Effector memory CD4-positive, alpha-beta T cell (primary cell): ENCODE measurements at places on chromosomes 4 and X.
A peak's percentile ranks its signal among the peaks of the same experiment; 100 is the strongest.

- no peak overlapping the region for H3K4me3 ChIP-seq
- DNase-seq, result no peak
- H3K36me3 ChIP-seq, result no peaks in the 10 kb centered on the region
- H3K27me3 ChIP-seq, result no peaks in the 10 kb centered on the region
- H3K4me1 ChIP-seq, result no peaks in the 10 kb centered on the region
Measured at GRCh38 chrX:10050481-10050880, 83.3 kb downstream of the CLDN34 start.

DNA sequence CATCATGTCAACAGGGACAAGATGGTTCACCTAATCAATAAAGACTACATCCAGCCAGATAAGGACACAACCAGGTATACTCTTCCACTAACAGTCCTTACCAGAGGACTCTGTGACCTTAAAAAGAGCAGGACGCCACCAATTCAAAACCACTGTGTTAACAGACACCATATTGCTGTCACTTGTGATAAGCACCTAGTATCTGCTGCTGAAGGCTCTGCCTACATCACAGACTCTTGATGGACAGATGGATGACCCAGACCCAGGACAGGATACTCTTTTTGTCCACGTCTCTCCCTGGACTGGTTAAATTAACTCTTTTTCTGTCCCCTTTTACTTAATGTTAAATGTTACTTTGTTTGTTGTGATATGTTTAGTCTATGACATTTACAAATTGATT lies 586.2 kb upstream of the AGA start:
- DNase-seq, result no peak
- H3K4me3 ChIP-seq, result no peak overlapping the region
- no peaks in the 10 kb centered on the region for H3K36me3 ChIP-seq

DNA sequence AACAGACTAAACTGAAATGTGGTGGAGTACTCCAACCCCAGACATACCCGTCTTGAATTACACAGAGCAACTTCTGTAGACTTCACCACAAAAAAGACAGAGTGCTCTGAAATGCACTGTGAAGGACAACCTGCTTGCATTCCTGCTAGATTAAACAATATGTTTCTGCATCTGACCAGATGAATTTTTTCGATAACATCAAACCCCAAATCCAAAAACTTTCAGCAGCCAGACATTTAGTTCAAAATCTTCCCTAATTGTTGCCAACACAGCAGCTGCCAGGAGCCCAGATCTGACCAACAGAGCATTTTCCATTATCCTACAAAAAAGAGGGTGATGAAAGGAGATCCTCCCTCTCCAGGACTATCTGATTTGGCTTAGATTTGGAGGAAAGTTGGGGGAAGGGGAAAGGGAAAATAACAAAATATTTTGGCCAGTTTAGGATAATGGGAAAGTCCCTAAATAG lies 356.5 kb downstream of the PDGFC start:
- no peak for DNase-seq
- H3K27me3 ChIP-seq, result no peaks in the 10 kb centered on the region
- H3K4me3 ChIP-seq, result no peak overlapping the region
- no peaks in the 10 kb centered on the region for H3K36me3 ChIP-seq

DNA sequence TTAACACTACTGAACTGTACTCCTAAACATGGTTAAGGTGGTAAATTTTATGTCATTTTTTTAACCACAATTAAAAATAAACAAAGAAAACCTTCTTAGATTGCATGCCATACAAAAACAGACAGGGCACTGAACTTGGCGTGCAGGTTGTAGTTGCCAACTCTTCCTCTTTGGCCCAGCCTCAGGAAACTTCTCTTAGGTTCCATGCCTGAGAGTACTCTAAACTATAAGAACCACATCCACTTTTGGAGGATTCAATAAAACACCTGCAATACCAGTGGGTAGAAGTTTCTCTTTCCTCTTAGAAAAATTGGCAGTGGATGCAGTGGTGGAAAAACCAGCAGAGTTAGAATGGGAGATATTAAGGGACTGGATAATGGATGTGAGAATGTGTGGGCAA lies 103.4 kb downstream of the LUZP4 start:
- H3K4me3 ChIP-seq, result no peak overlapping the region
- DNase-seq, result no peak
- no peaks in the 10 kb centered on the region for H3K36me3 ChIP-seq
- no peaks in the 10 kb centered on the region for H3K27me3 ChIP-seq

DNA sequence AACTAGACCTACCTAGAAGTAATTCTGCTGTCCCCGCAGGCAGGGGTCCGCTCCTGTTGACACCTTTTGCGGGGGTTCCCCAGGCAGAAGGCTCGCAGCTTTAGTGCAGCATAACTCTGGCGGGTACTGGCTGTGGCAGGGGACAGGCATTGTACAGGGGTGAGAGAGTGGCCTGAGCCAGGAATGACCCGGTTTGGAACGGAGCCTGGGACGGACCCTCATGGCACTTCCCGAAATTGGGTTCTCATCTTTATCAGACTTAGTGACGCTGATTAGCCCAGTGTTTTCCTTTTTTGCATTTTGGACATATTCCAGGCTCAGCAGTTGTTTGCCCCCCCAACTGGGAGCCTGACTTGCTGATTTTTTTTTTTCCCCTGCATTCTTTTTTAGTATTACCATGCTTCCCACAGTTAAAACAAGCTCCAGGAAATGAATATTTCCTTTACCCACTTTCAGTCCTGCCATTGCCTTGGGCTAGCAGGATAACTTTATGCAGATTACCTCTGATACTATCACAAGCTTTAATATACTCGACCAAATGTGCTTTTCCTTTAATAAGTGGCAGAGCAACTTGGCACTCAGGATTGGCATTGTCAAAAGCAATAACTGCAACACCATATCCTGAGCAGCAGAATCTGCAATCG lies 55.8 kb upstream of the WDR1 start:
- DNase-seq, result no peak
- no peak overlapping the region for H3K27ac ChIP-seq
- H3K4me3 ChIP-seq, result no peak overlapping the region
- H3K4me1 ChIP-seq, result no peaks in the 10 kb centered on the region
- H3K27me3 ChIP-seq, result no peaks in the 10 kb centered on the region

DNA sequence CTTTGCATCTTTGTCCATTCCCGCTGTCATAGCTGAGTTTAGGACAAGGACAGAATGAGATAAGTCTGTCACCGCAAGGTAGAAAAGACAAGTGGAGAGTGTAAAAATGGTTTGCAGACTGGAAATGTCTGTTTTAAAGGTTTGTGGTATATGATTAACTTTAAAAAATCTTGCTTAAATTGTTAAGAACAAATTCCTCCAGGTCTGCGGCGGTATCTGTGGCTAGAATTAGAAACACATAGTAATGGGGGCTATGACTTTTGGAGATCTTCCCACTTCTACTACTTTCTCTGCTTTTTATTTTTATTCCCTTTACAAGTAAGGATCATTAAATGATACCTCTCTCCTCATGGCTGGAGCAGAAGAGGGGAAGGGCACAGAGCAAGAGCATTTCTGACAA lies 92.2 kb downstream of the MID1IP1 start:
- no peak for DNase-seq
- H3K27me3 ChIP-seq, result no peaks in the 10 kb centered on the region
- H3K4me3 ChIP-seq, result no peak overlapping the region
- no peak overlapping the region for H3K27ac ChIP-seq
- H3K4me1 ChIP-seq, result no peaks in the 10 kb centered on the region

DNA sequence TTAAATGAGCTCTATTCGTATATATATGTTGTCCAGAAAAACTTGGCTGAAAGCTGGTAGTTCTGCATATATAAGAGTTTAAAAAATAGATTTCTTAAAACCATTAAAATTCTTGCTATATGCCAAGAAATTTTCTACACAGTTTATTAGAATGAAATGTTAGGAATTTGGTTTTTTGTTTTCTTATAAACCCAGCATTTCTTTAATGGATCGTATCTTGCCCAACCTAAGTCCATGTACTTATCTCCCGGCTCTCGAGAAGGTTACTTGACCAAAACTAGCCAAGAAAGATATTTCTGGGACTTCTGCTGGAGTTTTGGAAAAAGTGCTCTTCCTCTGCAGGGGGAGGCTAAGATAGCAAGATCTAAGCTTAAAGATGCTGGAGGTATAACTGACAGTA lies 4.7 kb upstream of the ASB5 start:
- H3K27ac ChIP-seq, result no peak overlapping the region
- no peak for DNase-seq
- H3K36me3 ChIP-seq, result no peaks in the 10 kb centered on the region
- no peaks in the 10 kb centered on the region for H3K4me1 ChIP-seq
- no peak overlapping the region for H3K4me3 ChIP-seq

DNA sequence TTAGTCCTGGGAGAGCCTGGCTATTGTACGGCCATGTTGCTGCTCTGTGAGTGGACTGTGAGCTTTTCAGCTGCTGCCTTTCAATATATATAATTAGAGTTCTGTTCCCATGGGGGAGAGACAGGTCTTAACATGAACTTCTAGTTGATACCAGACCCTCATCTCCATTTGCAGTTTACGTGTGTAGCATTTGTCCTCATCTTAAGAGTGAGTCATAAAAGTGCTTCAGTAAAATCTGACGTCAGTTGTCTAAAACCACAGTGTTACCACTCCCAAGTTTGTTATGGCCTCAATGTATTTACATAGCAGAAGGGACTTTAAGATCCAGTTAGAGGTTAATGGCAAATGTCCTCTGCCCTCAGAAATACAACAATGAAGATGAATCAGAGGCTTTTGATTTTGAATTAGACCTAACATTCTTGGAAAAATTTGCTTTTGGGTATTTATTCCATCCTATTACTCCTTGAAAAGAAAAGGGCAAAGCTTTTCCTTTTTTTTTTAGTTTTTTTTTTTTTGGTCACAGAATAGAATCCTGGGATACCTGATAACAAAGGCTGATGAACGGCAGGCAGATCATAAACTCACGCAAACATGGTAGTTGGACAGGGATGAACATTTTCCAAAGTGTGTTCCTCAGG lies 38.6 kb downstream of the PHOX2B start:
- H3K36me3 ChIP-seq, result no peaks in the 10 kb centered on the region
- no peak overlapping the region for H3K27ac ChIP-seq
- no peaks in the 10 kb centered on the region for H3K4me1 ChIP-seq
- H3K27me3 ChIP-seq, result no peaks in the 10 kb centered on the region
- no peak overlapping the region for H3K4me3 ChIP-seq

- peaks cover 57% of the 10 kb centered on the region for H3K4me1 ChIP-seq
- H3K27ac ChIP-seq, result peak overlapping the region; percentile 29
- no peaks in the 10 kb centered on the region for H3K36me3 ChIP-seq
- no peak overlapping the region for H3K4me3 ChIP-seq
Measured at GRCh38 chr4:148055844-148056243, 324.0 kb downstream of the ARHGAP10 start.

DNA sequence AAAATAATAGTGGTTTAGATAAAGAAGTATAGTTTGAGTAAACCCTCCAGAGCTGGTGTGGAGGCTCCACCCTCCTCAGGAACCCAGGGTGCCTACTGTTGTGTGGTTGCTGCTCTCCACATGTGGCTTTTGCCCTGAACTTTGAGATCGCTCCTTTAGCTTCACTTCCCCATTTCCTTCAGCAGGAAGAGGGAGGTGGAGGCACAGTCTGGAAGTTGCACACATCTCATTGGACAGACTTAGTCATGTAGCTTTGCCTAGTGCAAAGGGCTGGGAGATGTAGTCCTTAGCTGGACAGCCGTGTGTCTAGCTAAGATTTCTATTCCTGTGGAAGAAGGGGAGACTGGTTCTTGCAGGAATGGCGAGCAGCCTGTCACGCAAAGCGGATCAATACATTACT lies 37.9 kb downstream of the RGS12 start:
- H3K4me3 ChIP-seq, result no peak overlapping the region
- no peaks in the 10 kb centered on the region for H3K36me3 ChIP-seq
- no peaks in the 10 kb centered on the region for H3K4me1 ChIP-seq
- no peak overlapping the region for H3K27ac ChIP-seq
- DNase-seq, result no peak
- H3K27me3 ChIP-seq, result no peaks in the 10 kb centered on the region

DNA sequence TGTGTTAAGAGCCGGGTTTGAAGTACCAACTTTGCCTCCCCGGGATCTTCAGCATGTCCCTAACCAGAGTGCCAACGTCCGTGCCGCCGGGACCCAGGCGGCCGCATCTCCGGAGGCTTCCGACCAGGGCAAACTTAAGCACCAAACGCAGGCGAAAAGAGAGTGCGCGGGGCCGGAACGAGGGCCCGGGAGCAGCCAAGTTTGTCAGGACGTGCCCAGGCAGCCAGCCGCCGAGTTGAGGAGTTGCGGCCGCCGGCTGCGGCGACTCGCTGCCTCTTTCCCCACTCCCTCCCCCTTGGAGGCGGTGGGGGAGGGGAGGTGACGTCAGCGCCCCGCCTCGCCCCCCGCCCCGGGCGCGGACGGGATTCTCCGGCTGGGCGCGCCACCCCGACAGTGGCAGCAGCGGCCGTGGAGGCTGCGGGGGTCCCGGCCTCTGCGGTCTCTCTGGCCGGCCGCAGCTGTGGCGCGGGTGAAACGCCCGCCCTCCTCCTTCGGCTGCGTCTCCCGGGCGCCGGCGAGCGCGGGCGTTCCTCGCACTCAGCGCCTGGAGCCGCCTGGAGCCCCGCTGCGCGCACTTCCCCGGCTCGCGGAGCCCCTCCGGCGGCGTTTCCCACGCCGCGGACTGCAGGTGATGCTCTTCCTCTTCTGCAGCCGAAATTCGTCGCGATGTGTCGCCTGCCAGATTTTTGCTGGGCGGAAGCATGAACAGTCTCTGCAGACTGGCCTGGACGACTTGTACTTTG lies 2.9 kb upstream of the FAT1 start:
- H3K4me3 ChIP-seq, result no peak overlapping the region
- H3K36me3 ChIP-seq, result no peaks in the 10 kb centered on the region
- no peak for DNase-seq
- peaks cover 10% of the 10 kb centered on the region for H3K27me3 ChIP-seq
- no peaks in the 10 kb centered on the region for H3K4me1 ChIP-seq
- no peak overlapping the region for H3K27ac ChIP-seq

DNA sequence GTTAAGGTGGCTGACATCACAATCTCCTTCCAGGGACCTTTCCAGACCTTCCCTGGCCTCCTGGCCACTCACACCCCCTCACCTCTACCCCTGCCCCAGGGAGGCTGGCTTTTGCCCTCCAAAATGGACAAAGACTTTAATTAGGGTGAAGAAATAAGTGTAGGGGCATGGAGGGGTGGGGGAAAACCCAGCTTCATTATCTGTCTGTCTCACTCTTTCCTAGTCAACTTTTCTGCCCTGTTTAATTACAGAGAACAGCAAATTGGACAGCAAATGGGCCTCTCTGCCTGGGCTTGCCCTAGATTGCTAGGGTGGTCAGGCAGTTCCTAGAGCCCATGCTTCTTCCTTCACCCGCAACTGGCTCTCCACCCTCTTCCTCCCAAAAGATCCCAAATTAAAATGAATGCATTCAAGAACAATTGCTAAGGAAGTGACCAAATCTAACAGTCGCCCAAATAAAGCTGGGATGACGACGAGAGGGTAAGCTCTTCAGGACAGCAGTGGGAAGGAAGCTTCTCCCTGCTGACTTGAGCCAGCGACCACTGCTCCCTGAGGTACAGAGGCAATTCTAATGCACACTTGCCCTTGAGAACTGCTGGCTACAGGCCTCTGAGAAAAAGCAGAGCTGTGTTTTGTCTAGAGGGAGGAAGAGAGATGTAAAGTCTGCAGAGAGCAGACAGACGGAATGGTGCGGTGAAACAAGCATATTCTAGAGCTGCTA lies 12.4 kb downstream of the RAI2 start:
- H3K27ac ChIP-seq, result no peak overlapping the region
- no peaks in the 10 kb centered on the region for H3K36me3 ChIP-seq
- no peak for DNase-seq

GRCh38 chr4:188329521-188329920 lies 190.3 kb downstream of the TRIML1 start:
- no peak overlapping the region for H3K4me3 ChIP-seq
- DNase-seq, result no peak
- no peaks in the 10 kb centered on the region for H3K4me1 ChIP-seq
- no peak overlapping the region for H3K27ac ChIP-seq

- no peak overlapping the region for H3K4me3 ChIP-seq
- no peak overlapping the region for H3K27ac ChIP-seq
- no peaks in the 10 kb centered on the region for H3K27me3 ChIP-seq
- no peak for DNase-seq
- H3K36me3 ChIP-seq, result no peaks in the 10 kb centered on the region
Measured at GRCh38 chrX:53817548-53817947, 131.0 kb upstream of the HUWE1 start.
